ENCODE measurements at places on chromosomes 16 and 17.

GRCh38 chr17:65079489-65079900, 23.0 kb upstream of the GNA13 start:
- DNase-seq, result no peak

GRCh38 chr17:82096709-82097183, 1.3 kb downstream of the FASN start:
- no peak for DNase-seq

- no peak for DNase-seq
These were observed 224.8 kb downstream of the GRIN2A start for GRCh38 chr16:9957433-9957832.

GRCh38 chr17:15378243-15378642, 36.8 kb upstream of the TEKT3 start:
- DNase-seq, result no peak

- DNase-seq, result no peak
These were observed 93.0 kb upstream of the HLF start for GRCh38 chr17:55171634-55172328.

- DNase-seq, result no peak
These were observed 117.9 kb downstream of the CPPED1 start for GRCh38 chr16:12685806-12686205.

GRCh38 chr17:46195217-46195855, 2.1 kb upstream of the KANSL1 start:
- no peak for DNase-seq

DNA sequence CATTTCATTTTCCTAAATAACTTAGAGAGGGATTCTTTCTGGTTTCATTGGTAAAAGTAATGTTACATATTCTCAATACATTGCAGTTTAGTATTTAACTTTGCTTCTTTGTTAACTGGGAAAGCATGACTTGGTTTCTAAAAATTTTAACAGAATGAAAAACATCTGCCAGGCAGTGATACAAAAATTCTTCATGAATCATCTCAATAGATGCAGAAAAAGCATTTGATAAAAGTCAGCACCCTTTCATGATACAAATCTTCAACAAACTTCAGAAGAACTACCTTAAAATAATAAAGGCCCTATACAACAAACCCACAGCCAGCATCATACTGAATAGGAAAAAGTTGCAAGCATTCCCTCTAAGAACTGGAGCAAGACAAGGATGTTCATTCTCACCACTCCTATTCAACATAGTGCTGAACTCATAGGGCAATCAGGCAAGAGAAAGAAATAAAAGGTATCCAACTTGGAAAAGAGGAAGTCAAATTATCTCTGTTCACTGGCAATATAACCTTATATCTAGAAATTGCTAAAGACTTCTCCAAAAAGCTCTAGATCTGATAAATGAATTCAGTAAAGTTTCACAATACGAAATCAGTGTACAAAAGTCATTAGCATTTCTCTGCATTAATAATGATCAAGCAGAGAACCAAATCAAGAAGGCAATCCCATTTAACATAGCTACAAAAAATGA, 50.4 kb downstream of the SLFN5 start:
- no peak for DNase-seq

GRCh38 chr16:51039638-51040331, 111.3 kb downstream of the SALL1 start:
- no peak for DNase-seq

- no peak for DNase-seq
These were observed 656 bp upstream of the KCTD13 start for GRCh38 chr16:29926711-29927052.

DNA sequence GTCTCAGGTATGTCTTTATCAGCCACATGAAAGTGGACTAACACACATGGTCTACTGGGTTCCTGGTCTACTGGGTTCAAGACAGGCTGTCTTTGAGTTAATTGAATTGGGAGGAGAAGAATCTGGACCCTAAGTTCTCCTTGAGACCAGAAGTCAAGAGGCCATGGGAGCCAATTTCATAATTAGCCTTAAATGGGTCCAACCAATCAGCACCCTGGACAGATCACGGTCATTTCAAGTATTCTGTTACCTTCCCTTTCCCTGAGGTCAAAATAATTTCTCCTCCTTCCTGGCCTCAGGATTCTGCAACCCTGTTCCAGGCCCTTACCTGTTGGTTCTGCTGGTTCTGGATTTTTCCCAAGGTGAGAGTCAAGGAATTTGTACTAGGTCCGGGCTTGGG, 23.8 kb downstream of the OSBPL7 start:
- no peak for DNase-seq

- DNase-seq, result no peak
These were observed at the start of gene CARD14 for GRCh38 chr17:80169784-80170500. Gene CARD14, plus strand, starts transcription at chr17:80170030. Its CDS starts 11,409 bp downstream, at chr17:80181439.

GRCh38 chr17:14317383-14317782, 16.5 kb downstream of the HS3ST3B1 start:
- DNase-seq, result no peak

GRCh38 chr16:78894886-78895285, 705.7 kb downstream of the MAF start:
- no peak for DNase-seq

DNA sequence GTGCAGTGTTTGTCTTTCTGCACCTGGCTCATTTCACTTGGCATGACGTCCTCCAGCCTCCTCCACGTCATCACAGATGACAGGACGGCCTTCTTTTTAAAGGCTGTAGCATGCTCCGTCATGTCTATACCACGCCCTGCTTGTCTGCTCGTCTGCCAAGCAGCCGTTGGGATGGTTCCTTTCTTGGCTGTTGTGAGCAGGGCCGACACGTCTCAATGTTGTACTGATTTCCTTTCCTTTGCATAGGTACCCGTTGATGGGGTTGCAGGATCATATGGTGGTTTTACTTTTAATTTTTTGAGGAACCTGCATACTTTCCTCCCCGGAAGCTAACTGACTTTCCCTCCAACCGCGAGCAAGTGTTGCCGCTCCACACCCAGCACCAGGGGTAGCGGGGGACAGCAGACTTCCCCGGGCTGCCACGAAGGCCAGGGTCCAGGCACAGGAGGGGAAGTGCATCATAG, 212.2 kb upstream of the ZNF469 start:
- DNase-seq, result no peak

DNA sequence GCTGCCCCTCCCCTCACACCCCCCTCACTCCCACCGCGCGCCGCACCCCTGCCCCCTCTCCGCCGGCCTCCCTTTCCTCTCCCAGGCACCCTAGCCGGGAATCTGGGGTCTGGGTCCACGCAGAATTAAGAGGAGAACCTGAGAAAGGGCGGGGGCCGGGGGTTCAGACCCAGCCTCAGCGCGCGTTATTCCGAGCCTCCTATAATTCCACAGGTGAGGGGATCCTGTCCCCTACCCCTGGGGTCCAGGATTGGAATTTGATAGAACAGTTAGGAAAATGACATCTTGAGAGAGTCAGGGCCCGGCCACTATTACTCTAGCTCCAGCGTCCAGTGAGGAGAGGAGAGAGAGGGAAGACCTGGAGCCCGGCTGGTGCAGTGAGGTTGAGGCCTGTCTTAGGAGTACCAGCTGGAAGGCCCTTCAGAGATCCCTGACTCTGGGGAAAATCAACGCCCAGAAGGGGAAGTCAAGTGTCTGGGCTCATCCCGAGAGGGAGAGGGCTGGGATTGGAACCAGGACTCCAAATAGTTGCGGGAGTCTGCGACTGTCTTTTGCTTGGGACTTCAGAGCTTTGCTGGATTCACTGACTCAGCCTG, 17.3 kb downstream of the GRB7 start:
- DNase-seq, result no peak

GRCh38 chr17:83193336-83194185, 114.2 kb downstream of the METRNL start:
- no peak for DNase-seq

DNA sequence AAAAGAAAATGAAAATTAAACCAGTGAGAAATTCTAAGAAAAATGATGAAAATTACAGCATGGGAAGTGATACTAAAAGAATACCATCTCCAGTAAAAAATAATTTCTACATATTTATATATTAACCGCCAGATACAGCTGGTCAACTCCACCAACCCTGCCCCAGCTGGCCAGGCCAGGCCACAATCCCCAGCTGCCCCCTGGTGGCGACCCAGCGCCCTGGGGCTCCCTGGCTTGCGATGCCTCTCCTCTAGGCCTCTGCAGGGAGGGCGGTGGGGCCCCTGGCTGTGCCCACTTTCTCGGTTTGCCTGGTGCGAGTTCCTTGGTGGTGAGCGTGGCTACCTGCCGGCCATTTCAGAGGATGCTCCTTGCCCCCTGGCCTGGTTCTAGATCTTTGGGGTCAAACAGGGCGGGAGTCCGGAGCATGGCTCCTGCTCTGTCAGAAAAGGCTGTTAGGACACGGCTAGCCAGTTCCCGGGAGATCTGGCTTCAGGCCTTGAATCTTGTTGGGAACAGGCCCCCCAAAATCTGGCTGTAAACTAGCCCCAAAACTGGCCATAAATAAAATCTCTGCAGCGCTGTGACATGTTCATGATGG, 14.5 kb downstream of the GLIS2 start:
- DNase-seq, result peak; percentile 64

DNA sequence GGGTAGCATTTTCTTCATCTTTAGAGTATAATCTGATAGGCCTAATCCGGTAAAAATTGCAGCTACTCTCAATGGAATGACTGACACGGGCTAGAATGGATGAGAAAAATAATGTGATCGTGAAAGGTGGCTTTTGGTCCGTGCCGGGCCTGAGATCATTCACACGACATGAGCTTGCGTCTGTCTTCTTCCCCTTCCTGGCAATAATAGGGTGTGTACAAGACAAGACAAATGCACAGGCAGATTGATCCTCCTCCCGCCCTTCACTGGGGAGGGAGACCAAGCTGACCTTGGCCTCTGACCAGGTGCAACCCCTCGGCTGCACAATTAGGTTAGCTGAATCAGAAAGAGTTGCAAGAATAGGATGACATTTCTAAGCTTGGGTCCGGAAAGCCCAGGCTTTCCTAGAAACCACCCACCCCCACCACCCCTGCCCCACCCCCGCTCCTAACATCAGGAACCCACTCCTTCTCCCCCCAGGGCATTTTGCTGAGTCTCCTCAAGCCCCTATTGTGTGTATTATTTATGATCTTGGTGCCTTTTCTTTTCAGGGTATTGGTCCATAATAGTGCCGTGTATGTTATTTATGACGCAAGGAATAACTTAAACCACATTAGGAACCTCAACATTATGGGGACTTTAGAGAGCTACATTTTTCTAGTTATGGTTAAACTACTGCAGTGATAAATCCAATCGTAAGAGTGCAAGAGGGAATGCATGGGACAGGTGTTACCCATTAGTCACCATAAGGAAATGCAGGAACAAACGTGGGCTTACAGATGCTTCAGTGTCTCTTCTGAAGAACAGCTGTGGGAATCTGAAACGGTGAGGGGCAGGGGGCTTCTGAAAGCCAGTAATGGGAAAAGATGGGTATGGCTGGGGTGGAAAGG, 540.1 kb upstream of the PSMD7 start:
- DNase-seq, result no peak

- no peak for DNase-seq
These were observed 11.9 kb upstream of the CHMP6 start for GRCh38 chr17:80979547-80980378.

GRCh38 chr16:10936272-10936984, 5.8 kb downstream of the DEXI start:
- DNase-seq, result no peak

GRCh38 chr16:85018529-85019236, 7.3 kb upstream of the ZDHHC7 start:
- no peak for DNase-seq

DNA sequence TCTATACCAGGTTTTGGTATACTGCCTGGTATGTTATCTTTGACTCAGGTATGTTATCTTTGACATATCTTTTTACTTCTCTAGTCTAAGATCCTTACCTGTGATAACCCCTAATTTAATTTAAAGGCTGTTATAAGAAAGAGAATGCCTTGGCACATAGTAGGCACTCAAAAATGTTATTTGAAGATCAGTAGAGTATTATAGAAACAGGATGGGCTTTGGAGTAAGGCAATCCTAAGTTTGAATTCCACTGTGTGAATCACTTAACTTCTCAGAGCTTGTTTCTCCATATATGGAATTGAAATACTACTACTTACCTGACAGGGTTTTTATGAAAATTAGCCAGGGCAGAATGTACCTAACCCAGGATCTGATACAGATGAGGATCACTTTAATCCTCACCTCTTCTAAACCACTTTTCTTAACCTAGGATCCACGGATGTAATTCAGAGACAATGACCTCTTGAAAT, 1.2 kb downstream of the BRIP1 start:
- no peak for DNase-seq

DNA sequence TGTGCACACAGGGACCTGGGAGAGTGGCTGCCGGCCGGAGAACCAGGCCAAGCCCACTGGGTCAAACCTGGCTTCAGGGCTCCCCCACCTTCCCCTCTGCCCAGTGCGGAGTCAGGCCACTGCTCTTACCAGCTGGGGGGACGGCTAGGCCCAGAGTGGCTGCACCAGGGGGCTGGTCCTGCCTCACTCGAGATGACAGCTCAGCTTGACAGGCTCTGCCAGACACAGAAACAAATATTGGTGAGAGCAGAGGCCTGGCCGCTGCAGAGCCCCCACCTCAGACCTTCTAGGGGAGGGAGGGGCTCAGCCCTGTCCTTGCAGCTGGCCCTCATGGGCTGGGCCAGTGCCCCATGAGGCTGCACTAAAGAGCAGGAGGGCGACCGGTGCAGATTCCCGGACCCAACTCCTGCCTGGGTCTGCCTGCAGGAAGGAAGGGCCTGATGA, 4.5 kb downstream of the NUDT16L1 start:
- DNase-seq, result no peak

DNA sequence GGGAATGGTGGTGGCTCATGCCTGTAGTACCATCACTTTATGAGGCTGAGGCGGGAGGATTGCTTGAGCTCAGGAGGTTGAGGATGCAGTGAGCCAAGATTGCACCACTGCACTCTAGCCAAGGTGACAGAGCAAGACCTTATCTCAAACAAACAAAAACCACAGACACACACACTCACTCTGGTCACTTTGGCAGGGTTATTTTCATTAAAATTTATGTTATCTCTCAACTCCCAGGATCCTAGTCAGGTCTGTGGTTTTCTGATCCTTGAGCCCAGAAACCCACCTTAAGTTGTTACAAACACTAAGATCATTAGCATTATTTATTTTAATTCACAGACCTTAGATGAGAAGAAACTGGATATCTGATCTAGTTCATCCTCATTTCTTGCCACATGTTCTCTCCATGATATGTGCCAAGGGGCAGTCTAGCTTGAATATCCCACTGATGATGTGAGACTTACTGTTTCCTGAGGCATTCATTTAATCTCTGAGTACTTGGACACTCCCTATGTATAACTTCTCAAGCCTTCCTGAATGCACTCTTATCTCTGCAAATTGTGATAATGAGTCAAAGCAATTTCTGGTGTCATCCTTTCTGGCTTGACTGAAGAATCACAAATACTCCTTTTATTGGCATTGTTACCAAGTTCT, 9.6 kb downstream of the ABHD15 start:
- DNase-seq, result no peak
